GM13976 (cell line): ENCODE measurements at places on chromosomes 2 and 18.

DNA sequence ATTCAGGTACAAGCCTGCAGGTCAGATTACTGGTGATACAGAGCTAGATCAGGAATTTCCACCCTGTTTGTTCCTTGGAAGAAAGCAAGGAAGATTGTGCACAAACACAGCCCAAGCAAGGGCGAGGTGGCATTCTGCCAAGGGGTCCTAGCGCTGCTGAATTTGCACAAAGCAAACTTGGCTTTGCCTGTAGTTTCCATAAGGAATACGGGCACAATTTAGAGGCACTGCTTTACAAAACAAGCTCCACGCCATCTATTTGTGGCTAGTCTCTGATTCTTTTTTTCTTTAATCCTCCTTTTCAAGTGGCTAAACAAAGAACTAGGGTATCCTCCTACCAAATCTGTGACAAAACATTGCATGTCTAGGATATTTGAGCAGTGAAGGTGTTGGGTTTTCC lies 195.5 kb upstream of the ACVR2A start:
- no peak for DNase-seq

DNA sequence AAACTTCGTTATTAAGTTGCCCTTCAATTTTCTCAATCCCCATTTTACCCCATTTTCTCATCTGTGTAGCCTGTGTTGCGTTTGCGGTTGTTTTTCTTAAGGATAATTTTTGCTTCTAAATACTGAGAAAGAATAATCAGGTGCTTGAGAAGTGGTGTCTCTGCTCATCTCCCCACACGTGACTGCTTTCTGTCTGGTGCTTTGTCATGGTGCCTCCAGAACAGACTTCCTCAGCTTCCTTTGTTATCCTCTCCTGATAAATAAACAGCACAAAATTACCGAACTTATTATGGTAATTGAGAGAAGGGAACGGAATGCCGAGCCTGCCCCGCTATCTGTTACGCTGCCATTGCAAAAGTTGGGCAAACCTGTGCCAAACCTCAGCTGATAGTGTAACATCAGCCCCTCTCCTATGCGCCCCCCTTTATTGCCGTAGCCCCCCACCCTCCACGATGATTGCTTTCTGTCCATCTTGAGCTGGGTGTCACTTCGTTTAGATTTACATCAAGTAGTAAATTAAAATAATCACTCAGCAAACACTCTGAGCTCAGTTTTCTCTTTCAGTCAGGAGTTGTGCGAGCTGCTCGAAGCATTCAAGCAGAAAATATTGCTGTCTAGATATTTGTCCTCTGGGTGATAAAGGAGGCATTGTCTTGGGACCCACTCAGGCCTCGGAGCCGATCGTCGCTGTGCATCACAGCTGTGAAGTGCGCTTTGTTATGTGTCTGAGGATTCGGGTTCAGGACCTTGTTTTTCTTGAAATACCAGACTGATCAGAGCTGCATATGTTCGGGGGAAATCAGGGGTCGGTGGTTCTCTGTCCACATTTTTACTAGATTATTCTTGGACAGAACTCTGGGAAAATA lies 1008.5 kb upstream of the FANCL start:
- no peak for DNase-seq

DNA sequence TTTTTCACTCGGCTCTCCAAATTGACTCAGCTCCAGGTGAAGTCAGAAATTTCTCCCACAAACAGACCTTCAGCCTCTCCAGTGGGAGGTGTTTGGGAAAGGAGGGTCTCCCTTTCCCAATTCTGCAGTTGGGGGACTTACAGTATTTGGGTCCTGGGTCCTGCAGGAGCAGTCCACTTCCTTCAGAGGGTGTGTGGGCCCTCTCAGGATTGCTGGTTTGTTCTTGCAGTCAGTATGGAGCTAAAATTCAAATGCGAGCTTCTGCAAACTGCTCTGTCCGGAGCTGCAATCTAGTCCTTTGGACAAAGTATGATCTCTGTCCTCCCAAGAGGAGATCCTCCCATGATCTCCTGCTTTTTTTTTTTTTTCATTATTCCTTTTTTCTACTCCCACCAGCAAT lies 87.9 kb upstream of the MSTN start:
- DNase-seq = no peak

DNA sequence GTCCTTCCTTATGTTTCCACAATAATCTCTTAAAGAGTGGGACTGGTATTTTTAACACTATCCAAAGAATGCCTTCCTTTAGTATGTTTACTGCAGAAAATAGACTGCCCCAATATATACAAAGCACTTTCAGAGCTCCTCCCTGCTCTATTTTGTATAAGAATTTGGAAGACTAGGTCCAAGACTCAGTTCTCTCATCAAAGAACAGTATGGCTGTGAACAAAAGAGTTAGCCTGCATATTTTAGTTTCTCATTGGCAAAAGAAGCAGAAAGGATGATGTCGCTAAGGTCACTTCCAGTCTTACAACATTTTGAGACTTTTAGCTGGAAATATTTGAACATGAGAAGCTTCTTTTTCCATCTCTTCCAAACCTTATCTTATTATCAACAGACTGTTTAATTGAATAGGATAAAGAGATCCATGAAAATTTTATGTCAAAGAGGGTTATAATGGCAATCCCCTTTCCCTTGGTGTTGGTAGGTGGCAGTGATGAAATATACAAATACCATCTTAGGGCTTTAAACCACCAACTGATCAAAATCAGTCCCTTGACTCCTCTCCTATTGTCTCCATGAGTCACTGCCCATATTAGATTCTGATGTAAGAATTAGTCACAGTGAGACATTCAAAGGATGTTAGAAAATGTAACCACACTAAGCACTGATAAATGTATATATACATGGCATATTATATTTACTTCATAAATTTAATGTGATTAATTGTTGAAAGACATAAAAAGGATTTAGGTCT lies 266.9 kb upstream of the DSEL start:
- DNase-seq = no peak

GRCh38 chr2:176845718-176846117 lies 366.9 kb upstream of the HNRNPA3 start:
- DNase-seq = no peak

- DNase-seq = no peak
Observed at GRCh38 chr2:214379227-214379626, 31.6 kb upstream of the VWC2L start.

DNA sequence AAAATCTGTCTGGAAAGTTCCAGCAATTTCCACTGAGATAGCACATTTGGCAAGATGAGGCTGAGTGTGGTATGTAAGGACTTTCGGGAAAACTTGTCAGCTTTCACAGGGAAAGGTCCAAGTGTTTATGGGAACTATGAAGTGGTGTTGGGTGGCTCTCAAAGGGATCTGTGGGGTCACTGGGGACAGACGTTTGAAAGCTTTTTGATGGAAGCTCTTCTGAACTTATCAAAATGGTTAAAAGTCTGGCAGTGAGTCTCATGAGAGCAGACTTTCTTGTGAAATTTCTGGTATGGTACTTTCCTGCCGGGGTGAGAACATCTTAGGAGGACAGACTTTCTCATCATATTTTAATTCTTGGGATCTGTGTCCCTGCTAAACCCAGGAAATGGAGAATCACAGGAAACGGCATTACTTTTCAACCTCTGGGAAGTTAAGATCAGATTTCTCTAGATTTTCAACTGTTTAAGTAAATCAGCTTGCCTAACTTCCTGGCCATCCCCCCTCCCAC lies 546.3 kb upstream of the ZEB2 start:
- DNase-seq = no peak
